ENCODE measurements at places on chromosomes 1 and 21. TPM values are rescaled to one million over a fixed set of nuclear protein-coding genes. Genes with fewer than 3 reads are reported as not detected.

The NEK2 gene
- total RNA-seq, result 35.0 TPM

The LCE4A gene
- not detected for total RNA-seq

- no peaks in the 10 kb centered on the region for H3K4me1 ChIP-seq
- no peak overlapping the region for H3K4me3 ChIP-seq
- peak; percentile 11 for DNase-seq
- H3K36me3 ChIP-seq, result no peaks in the 10 kb centered on the region
- no peak overlapping the region for H3K27ac ChIP-seq
These were observed 35.7 kb upstream of the SUCO start for GRCh38 chr1:172497230-172497629.

DNA sequence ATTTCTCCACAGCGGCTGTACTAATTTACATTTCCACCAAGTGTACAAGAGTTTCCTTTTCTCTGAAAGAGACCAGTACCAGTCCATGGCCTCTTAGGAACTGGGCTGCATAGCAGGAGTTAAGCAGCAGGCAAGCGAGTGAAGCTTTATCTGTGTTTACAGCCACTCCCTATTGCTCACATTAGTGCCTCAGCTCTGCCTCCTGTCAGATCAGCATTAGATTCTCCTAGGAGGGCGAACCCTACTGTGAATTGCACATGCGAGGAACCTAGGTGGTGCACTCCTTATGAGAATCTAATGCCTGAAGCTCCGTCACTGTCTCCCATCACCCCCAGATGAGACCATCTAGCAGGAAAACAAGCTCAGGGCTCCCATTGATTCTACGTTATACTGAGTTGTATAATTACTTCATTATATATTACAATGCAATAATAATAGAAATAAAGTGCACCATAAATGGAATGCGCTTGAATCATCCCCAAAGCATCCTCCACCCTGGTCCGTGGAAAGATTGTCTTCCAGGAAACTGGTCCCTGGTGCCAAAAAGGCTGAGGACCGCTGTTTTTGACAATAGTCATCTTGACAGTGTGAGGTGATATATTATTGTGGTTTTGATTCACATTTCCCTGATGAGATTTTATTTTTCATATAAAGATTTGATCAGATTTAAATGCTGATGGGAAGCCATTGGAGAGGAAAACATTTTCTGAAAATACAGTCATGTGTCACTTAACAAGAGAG lies 45.5 kb upstream of the MRPS6 start:
- H3K36me3 ChIP-seq, result no peaks in the 10 kb centered on the region
- no peak for DNase-seq
- no peak overlapping the region for H3K4me3 ChIP-seq
- no peaks in the 10 kb centered on the region for H3K4me1 ChIP-seq
- H3K27ac ChIP-seq, result no peak overlapping the region
- peaks cover 4% of the 10 kb centered on the region for H3K27me3 ChIP-seq

GRCh38 chr1:164577291-164577690 lies 18.3 kb downstream of the PBX1 start:
- H3K4me1 ChIP-seq, result peaks cover 15% of the 10 kb centered on the region
- H3K36me3 ChIP-seq, result peaks cover 6% of the 10 kb centered on the region
- peak; percentile 52 for DNase-seq
- H3K27me3 ChIP-seq, result no peaks in the 10 kb centered on the region
- peak overlapping the region; percentile 92 for H3K27ac ChIP-seq
- no peak overlapping the region for H3K4me3 ChIP-seq

- H3K27ac ChIP-seq, result no peak overlapping the region
- DNase-seq, result no peak
- H3K4me3 ChIP-seq, result no peak overlapping the region
These were observed 49.5 kb upstream of the LRRN2 start for GRCh38 chr1:204735042-204735441.

GRCh38 chr1:84763912-84764680 lies 73.8 kb upstream of the SSX2IP start:
- no peak overlapping the region for H3K4me3 ChIP-seq
- no peak for DNase-seq
- H3K27me3 ChIP-seq, result peaks cover 26% of the 10 kb centered on the region
- H3K27ac ChIP-seq, result no peak overlapping the region
- H3K4me1 ChIP-seq, result peaks cover 3% of the 10 kb centered on the region
- H3K36me3 ChIP-seq, result no peaks in the 10 kb centered on the region

- H3K27me3 ChIP-seq, result no peaks in the 10 kb centered on the region
- no peak for DNase-seq
- no peaks in the 10 kb centered on the region for H3K36me3 ChIP-seq
- no peak overlapping the region for H3K4me3 ChIP-seq
- no peaks in the 10 kb centered on the region for H3K4me1 ChIP-seq
These were observed 397.9 kb upstream of the TMPRSS15 start for GRCh38 chr21:18801468-18801867.
